ENCODE measurements at places on chromosomes 12 and 14. TPM values are rescaled to one million over a fixed set of nuclear protein-coding genes. Genes with fewer than 3 reads are reported as not detected.

Gene SPX
- 0.59 TPM for total RNA-seq

Gene COX8C
- not detected for total RNA-seq

Gene CCDC184
- 1.0 TPM for total RNA-seq

Gene RFLNA
- 0.50 TPM for total RNA-seq

- H3K27me3 ChIP-seq: no peaks in the 10 kb centered on the region
- H3K27ac ChIP-seq: peak overlapping the region; percentile 54
- no peaks in the 10 kb centered on the region for H3K36me3 ChIP-seq
- peaks cover 48% of the 10 kb centered on the region for H3K4me1 ChIP-seq
- DNase-seq: no peak
These were observed 19.3 kb upstream of the PCNX1 start for GRCh38 chr14:70887737-70888499.

DNA sequence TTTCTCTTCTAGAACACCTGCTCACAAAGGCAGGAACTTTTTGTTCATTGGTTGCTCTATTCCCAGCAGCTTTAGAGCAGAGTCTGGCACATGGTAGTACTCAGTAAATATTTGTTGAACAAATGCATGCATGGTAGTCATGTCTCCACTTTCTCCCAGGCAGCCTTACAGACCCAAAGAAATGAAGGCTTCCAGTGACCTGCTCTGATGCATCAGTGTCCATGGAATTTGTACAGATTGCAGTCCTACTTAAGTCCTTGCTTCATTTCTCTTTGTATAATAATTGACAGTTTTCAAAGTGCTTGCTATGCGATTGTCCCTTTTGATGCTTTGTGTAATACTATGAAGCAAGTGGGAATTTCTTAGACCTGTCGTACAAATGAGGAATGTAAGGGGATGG is 119.6 kb downstream of the DERA start:
- no peak overlapping the region for H3K27ac ChIP-seq
- H3K36me3 ChIP-seq: peaks cover 4% of the 10 kb centered on the region

DNA sequence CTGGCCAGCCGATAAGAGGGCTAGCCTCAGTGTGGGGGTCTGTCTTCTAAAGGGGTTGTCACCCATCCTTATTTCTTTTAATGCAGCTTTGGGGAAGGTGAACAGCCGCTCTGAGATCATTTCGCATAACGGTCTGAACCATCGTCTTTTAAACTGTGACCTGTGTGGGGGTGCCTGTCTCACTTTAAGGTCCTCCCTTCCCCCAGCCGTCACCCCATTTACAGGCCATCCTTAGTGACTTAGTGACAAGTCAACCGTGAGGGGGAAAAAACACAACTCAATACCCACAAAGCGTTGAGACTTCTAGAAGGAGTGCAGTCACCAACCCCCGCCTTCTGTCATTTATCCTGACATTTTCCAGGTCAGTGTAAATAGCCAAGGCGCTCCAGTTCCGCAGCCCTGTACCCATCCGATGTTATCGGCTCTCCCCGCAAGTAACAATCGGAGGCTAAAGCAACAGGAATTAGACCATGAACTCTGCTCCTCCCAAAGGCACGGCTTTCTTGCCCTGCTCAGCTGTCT is 505 bp upstream of the DENND5B start:
- peak overlapping the region; percentile 65 for H3K27ac ChIP-seq
- peaks cover 20% of the 10 kb centered on the region for H3K4me1 ChIP-seq
- no peaks in the 10 kb centered on the region for H3K27me3 ChIP-seq
- peak overlapping the region; percentile 90 for H3K4me3 ChIP-seq
- no peak for DNase-seq
- no peaks in the 10 kb centered on the region for H3K36me3 ChIP-seq

DNA sequence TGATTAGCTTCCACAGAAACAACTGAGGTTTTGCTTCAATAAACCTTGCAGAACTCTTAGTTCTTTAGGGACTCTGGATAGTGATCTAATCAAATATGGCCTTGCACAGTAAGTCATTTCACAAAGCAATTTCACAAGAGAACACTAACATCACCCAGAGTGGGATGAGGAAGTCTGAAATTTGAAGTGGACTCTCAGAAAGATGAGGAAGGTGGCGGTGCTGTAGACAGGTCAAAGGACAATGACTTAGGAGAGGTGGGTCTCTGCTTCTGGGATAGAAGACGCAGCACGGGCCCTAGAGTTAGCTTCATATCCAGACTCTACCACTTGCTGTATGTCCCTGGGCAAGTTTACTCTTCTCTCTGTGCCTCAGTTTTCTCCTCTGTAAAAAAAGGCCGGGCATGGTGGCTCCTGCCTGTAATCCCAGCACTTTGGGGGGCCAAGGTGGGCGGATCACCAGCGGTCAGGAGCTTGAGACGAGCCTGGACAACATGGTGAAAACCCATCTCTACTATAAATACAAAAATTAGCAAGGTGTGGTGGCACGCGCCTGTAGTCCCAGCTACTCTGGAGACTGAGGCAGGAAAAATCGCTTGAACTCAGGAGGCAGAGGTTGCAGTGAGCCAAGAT is 18.9 kb downstream of the FOS start:
- peak overlapping the region; percentile 97 for H3K27ac ChIP-seq
- peaks cover 75% of the 10 kb centered on the region for H3K4me1 ChIP-seq
- H3K4me3 ChIP-seq: no peak overlapping the region
- H3K36me3 ChIP-seq: no peaks in the 10 kb centered on the region
- DNase-seq: no peak

GRCh38 chr12:87827638-87828264 is 201.4 kb downstream of the C12orf50 start:
- H3K36me3 ChIP-seq: no peaks in the 10 kb centered on the region
- no peak overlapping the region for H3K27ac ChIP-seq
- no peaks in the 10 kb centered on the region for H3K27me3 ChIP-seq
- no peak overlapping the region for H3K4me3 ChIP-seq

Data from lower lobe of right lung (tissue), 2 donors.